ENCODE measurements at places on chromosomes 7 and 10.

DNA sequence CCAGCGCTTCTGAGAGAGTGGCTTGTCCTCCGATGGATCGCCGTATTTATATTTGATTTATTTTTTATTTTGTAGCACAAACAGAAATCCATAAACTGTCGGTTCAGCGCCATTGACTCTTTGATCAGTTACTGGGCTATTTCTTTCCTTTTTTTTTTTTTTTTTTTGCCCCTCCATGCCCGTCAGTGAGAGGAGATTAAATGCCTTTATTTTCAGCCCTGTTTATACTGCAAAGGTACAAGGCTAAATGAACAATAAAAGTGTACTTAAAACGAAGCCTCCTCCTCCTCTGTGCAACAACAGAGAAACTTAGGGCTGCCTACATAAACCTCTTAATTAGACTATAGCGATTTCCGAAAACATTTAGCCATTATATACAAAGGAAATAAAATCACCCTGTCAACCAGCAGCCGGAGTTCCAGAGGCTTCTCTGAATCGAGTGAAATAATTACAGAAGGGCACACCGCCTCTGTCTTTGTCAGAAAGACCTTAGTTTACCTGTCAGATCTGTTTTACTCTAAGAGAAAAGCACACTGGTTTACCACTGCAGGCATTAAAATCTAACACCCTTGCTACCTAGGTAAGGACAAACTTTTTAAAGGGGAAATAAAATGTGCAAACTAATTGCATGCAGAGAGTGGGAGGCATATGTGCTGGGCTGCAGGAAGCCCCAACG lies 3.5 kb downstream of the EBF3 start:
- no peak for DNase-seq

GRCh38 chr10:48549236-48549635 lies 55.6 kb downstream of the ARHGAP22 start:
- no peak for DNase-seq

- no peak for DNase-seq
Observed at GRCh38 chr7:84339306-84339705, 144.7 kb upstream of the SEMA3A start.

DNA sequence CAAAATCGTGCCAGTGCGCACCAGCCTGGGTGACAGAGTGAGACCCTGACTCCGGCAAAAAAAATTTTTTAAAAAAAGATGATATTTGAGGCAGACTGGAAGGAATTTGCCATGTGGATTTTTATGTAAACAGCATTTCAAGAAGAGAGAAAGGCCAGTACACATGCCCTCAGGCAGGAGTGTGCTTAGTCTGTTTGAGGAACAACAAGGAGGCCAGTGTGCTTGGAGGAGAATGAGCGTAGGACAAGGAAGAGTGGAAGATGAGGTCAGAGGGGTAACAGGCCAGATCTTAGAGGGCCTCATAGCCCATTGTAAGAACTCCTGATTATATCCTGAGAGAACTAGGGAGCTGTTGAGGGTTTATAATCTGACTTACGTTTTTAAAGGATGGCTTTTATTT lies 17.2 kb upstream of the STRIP2 start:
- no peak for DNase-seq

GRCh38 chr7:600149-601035 lies 80.7 kb upstream of the PDGFA start:
- DNase-seq = no peak

- DNase-seq = no peak
Observed at GRCh38 chr7:89316584-89317251, 521.2 kb upstream of the TEX47 start.

DNA sequence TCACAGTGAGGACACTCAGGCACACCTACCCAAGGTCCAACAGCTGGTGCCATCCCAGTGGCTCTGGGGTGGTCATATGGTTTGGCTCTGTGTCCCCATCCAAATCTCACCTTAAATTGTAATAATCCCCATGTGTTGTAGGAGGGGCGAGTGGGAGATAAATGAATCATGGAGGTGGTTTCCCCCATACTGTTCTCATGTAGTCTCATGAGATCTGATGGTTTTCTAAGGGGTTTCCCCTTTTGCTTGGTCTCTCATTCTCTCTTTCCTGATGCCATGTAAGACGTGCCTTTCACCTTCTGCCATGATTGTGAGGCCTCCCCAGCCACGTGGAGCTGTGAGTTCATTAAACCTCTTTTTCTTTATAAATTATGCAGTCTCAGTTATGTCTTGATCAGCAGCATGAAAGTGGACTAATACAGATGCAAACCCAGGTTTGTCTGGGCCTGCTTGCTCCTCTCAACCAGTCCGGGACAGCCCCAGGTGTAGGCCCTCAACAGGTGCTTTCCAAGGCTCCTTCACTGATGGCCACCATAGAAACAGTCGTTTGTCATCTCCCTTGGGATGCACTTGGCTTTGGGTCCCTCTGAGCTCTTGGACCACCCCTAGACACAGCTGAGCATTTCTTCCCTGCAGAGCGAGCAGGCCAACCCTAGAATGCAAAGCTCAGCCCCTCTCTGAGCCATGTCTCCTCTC lies 101.3 kb upstream of the CTBP2 start:
- no peak for DNase-seq

DNA sequence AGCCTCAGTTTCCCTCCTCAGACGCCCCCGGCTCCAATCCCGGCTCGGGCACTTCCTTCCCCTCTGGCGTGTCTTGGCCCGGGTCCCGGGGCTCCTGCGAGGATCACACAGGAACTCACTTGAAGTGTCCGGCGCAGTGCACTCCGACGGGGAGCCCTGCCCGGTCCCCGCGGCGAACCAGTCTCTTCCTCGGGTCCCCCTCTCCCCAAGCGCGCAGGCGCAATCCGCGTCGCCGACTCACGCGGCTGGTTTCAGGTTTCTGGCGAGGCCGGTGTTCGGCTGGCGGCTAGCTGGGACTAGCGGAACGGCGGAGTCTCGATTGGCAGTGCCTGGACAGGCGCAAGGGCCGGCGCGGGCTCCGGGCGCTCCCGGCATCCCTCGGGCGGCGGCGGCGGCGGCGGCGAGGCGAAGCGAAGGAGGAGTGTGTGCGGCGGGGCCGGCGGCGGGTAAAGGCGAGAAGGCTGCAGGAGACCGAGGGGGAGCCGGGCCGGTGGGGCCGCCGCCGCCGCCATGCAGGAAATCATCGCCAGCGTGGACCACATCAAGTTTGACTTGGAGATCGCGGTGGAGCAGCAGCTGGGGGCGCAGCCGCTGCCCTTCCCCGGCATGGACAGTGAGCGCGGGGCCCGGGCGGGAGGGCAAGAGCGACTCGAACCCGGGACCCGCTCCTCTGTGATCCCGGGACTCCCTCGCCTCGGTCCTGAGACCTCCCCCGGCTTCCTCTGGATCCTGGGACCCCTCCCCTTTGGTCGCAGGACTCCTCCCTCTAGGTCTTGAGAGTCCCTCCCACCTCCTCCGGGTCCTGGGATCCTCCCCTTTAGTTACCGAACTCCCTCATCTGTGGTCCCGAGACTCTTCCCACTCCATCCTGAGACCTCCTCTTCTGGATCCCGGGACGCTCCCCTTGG lies at the start of the genes CPSF4 and PTCD1:
TSS of gene CPSF4 (plus strand) at position 371 of the 908 bp plus-strand sequence. CDS start at position 511, 140 bp downstream.
TSS of gene PTCD1 (minus strand) at position 226 of the 908 bp plus-strand sequence. CDS start 3,556 bp downstream, outside the sequence.
- DNase-seq = peak; percentile 88

- no peak for DNase-seq
Observed at GRCh38 chr10:113177156-113177935, 227.3 kb downstream of the TCF7L2 start.

DNA sequence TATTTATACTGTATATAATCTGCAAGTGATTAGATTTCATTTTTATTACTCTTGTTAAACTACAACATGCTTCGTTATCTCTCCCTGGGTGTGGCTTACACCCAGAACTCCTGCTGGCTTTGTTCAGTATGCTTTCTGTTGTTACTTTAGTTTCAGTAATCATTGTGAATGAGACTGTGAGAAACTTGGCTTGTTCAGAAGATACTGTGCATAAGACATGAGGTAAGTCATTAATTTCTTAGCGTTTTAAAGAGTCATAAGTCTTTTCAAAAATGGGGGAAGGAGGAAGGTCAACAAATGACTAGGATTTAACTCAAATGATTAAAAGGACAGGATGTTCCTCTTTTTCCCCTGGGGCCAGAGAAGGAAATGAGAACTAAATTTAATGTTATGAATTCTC lies 11.6 kb upstream of the ADD3 start:
- no peak for DNase-seq

DNA sequence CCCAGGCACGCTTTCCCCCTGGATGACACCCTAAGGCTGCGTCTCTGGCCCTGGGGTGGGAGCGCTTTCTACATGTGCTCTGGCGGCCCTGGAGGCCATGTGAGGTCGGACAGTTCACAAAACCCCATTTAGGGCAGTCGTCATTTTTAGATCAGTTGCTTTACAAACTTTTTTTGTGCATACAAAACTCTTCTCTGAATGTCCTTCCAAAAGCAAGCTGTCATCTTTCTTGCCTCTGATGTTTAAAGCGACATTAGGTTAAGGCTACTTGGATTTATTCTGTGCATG lies 5.9 kb downstream of the MAFK start:
- DNase-seq = no peak

DNA sequence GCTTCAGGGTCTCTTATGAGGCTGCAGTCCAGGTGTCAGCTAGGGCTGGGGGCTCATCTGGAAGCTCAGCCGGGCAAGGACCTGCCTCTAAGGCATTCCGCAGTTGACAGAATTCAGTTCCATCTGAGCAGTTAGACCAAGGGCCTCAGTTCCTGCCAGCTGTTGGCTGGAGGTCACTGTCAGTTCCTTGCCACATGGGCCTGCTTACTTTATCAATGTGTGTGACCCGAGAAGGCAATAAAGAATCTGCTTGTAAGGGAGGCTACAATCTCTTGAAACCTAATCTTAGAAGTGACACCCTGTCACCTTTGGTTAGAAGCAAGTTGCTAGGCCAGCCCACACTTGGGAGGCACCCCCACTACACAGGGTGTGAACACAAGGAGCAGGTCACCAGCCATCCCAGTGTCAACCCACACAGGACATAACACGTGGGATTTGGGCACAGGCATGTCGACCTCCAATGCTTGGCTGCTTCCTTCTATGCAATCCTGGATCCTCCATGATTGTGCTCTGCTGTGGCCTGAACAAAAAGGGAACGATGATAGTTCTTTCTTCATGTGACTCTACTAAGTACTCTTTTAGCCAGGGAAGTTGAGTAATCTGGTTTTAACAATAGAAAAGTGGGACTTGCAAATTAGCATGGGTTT lies 41.8 kb downstream of the MTURN start:
- no peak for DNase-seq

GRCh38 chr7:6502886-6503285 lies 48.4 kb downstream of the GRID2IP start:
- no peak for DNase-seq

GRCh38 chr7:76278540-76278939 lies 23.9 kb upstream of the HSPB1 start:
- no peak for DNase-seq

- DNase-seq = peak; percentile 95
Observed at GRCh38 chr7:77536413-77537135, 521 bp upstream of the PTPN12 start.

DNA sequence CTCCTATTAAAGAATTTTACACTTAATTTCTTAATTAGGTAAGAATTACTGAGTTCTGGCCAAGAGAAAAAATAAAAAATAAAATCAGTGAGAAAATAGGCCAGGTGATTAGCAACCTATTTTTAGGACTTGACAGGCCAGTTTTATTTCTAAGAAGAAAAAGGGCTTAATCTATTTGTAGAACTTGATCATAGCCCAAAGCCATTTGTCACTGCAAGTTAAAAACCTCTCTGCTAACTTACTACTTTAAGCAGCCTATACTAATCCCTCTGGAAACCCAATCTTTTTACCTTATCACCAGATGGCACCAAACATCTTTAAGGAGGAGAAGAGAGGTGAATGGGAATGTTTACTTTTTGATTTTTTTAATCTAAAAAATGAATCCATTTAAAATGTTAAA lies 222.1 kb upstream of the RHOBTB1 start:
- no peak for DNase-seq

- no peak for DNase-seq
Observed at GRCh38 chr7:27602766-27603165, 59.9 kb downstream of the HIBADH start.

DNA sequence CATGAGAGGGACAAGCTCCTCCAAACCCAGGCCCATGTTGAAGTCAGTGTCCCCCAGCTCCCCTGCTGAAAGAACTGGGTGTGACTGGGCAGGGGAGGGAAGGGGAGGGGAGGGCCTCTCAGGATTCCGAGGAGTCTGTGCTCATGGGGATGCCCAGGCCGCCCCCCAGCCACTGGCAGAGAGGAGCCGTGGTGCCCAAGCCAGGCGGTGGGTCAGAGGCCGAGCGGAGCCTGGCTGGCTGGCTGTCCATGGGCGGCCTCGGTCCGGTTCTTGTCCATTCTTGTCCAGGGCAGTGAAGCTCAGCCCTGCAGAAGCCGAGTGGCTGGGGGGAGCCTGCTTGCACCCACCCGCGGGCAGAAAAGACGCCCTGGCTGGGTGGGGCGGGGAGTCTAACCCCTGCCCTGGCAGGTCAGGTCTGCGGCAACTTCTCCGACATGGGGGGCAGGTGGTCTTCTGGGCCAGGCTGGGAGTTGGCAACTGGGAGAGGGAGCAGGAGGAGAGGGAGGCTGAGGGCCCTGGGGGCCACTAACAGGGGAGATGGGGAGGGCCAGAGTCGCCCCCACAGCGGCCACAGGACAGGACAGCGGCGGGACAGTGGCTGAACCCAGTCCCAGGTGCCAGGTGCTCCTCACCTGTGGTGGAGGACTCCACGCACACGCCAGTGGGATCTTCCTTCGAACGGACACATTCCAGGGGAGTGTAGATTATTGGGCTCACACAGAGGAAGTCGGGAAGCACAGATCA lies 54.1 kb downstream of the FOXL3 start:
- no peak for DNase-seq

DNA sequence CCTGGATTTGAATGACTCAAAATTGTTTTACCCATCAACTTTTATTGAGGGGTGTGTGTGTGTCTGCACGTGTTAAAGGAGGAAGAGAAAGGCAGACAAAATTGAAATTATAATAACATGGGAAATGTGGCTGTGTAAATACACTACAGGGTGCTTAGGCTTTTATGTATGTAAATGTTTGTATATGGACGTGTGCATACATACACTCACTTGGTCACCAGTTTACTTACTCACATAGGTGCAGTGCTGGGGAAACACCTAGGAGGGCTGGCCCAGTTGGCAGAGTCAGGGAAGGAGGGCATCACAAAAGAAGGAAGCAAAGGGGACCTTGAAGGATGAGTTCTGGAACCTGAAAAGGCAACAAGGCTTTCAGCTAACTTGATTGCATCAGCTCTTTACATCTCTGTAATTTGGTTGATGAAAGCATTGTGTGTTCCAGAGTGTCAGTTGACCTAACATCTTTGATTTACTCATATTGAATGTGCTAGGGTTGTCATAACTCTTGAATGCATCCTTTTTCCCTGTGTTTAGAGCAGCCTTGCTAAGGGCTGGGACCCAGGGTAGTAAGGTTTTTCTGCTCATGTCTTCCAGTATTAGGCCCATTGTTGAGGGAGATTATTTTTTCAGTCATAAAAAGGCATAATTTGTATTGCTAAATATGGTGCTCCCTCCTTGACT lies 10.2 kb downstream of the WDR11 start:
- DNase-seq = no peak

- peak; percentile 46 for DNase-seq
Observed at GRCh38 chr7:80047856-80048459, 86.7 kb upstream of the GNAI1 start.

- no peak for DNase-seq
Observed at GRCh38 chr10:62180677-62181076, 88.0 kb downstream of the RTKN2 start.

Data from kidney glomerular epithelial cell (primary cell).